ENCODE measurements at places on chromosomes 2 and 18. TPM values are rescaled to one million over a fixed set of nuclear protein-coding genes. Genes with fewer than 3 reads are reported as not detected.

DNA sequence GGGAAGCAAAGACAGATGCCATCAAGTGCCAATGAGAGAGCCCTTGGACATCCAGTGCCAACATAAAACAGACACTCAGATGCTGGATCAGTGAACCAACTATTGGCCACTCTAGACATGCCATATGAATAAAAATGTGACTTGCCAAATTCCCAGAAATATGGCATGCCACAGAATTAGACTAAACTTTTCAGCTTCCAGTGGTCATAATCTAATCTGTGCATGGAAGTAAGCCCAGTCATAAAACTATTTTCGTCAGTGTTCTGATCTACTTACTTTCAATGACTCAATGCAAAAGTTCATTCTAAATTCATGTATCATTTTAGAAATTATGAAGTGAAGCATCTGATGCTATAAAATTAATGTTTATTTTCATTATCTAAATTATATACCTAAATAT lies 1506.2 kb upstream of the NXPH2 start:
- no peaks in the 10 kb centered on the region for H3K36me3 ChIP-seq
- H3K4me3 ChIP-seq, result no peak overlapping the region
- H3K4me1 ChIP-seq, result no peaks in the 10 kb centered on the region
- no peaks in the 10 kb centered on the region for H3K27me3 ChIP-seq

MATN3 gene
- total RNA-seq, result 5.0 TPM

- H3K27me3 ChIP-seq, result no peaks in the 10 kb centered on the region
- peak overlapping the region; percentile 83 for H3K27ac ChIP-seq
- peak; percentile 86 for DNase-seq
- H3K4me3 ChIP-seq, result no peak overlapping the region
- H3K4me1 ChIP-seq, result peaks cover 46% of the 10 kb centered on the region
Observed at GRCh38 chr2:20212871-20213503, 11.9 kb downstream of the SDC1 start.

VIL1 gene
- 9.0 TPM for total RNA-seq

UGT1A4 gene
- total RNA-seq, result 1.1 TPM

DNA sequence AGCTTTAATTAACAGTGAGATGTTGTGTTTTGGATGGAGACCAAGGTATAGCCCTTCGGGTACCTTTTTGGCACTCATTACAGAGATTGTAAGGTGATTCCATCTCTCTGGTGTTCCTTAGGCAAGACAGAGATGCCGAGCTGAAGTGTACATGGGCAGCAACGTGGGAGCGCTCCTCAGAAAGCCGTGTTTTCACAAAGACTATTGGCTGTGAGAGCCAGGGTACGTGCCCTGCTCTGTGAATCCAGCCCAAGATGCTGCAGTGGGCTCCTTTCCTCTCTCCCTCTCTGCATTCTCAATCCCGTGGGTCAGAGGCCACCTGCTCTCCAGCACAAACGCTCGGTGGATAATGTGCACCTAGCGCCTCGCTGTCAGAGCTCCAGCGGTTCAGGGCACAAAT lies 203.0 kb upstream of the EPHA4 start:
- no peaks in the 10 kb centered on the region for H3K27me3 ChIP-seq
- no peaks in the 10 kb centered on the region for H3K4me1 ChIP-seq
- no peak overlapping the region for H3K4me3 ChIP-seq

FER1L5 gene
- total RNA-seq, result 1.3 TPM

DNA sequence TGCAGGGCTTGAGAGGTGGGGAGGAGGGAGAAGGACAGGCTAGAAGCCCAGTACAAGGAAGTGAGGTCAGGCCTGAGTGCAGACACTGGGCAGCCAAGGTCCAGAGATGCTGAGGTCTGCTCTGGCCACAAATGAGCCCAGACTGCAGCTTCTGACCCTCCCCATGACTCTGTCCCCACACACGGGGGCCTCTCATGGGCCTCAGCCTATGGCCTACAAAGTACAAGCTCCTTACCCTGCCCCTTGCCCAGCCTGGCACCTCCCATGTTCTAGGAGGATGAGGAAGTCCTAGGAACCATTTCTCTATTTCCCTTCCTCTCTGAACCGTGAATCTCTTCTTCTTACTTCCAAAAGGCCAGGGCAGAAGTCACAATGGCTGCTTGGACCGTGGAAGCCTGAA lies 193.8 kb downstream of the ANKRD30B start:
- H3K36me3 ChIP-seq, result no peaks in the 10 kb centered on the region
- no peaks in the 10 kb centered on the region for H3K4me1 ChIP-seq
- H3K27me3 ChIP-seq, result no peaks in the 10 kb centered on the region
- no peak overlapping the region for H3K27ac ChIP-seq

- H3K4me1 ChIP-seq, result no peaks in the 10 kb centered on the region
- no peaks in the 10 kb centered on the region for H3K36me3 ChIP-seq
- H3K27me3 ChIP-seq, result no peaks in the 10 kb centered on the region
- H3K27ac ChIP-seq, result no peak overlapping the region
- DNase-seq, result no peak
Observed at GRCh38 chr2:82411071-82411470, 2048.0 kb downstream of the SUCLG1 start.

- no peak for DNase-seq
- no peaks in the 10 kb centered on the region for H3K36me3 ChIP-seq
- no peaks in the 10 kb centered on the region for H3K27me3 ChIP-seq
- no peak overlapping the region for H3K27ac ChIP-seq
- no peaks in the 10 kb centered on the region for H3K4me1 ChIP-seq
- H3K4me3 ChIP-seq, result no peak overlapping the region
Observed at GRCh38 chr2:19380532-19380931, 22.1 kb upstream of the OSR1 start.

DNA sequence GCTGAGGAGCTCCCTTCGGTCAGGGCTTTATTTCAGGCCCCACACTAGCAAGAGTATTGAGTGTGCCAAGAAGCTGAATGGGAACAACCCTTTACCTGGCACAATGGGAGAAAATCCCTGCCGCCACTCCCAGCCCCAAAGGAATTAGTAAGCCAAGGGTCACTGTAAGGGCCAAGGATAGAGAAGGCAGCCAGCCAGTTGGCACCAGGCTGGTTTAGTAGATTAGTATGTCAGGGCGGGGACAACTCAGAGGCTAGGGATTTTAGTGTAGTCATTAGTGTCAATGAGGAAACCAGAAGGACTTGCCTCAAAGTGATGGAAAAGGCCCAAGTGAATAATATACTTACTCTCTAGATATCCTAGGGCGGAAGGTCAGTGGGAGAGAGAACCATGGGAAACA lies 34.9 kb upstream of the CYP26B1 start:
- H3K4me1 ChIP-seq, result peaks cover 2% of the 10 kb centered on the region
- no peaks in the 10 kb centered on the region for H3K27me3 ChIP-seq
- H3K27ac ChIP-seq, result no peak overlapping the region
- H3K36me3 ChIP-seq, result no peaks in the 10 kb centered on the region

SKOR2 gene
- total RNA-seq, result not detected

ABCG5 gene
- not detected for total RNA-seq

- H3K36me3 ChIP-seq, result no peaks in the 10 kb centered on the region
- H3K4me3 ChIP-seq, result no peak overlapping the region
- H3K4me1 ChIP-seq, result no peaks in the 10 kb centered on the region
- DNase-seq, result no peak
Observed at GRCh38 chr2:43321446-43321845, 95.0 kb upstream of the ZFP36L2 start.

IL36G gene
- not detected for total RNA-seq

GRCh38 chr2:205682239-205682970 lies at the start of gene NRP2:
Gene NRP2, plus strand, starts transcription at chr2:205682501. Its CDS starts 790 bp downstream, at chr2:205683291.
- peak within 1 kb of the TSS; percentile 62 for H3K4me3 ChIP-seq
- no peaks in the 10 kb centered on the region for H3K27me3 ChIP-seq

TSPYL6 gene
- total RNA-seq, result not detected

- H3K27me3 ChIP-seq, result no peaks in the 10 kb centered on the region
- no peaks in the 10 kb centered on the region for H3K36me3 ChIP-seq
- peak; percentile 67 for DNase-seq
- H3K27ac ChIP-seq, result peak overlapping the region; percentile 76
- H3K4me3 ChIP-seq, result peak overlapping the region; percentile 41
- peaks cover 33% of the 10 kb centered on the region for H3K4me1 ChIP-seq
Observed at GRCh38 chr18:48827291-48828193, 123.2 kb downstream of the SMAD7 start.

IAH1 gene
- 52.7 TPM for total RNA-seq

DNA sequence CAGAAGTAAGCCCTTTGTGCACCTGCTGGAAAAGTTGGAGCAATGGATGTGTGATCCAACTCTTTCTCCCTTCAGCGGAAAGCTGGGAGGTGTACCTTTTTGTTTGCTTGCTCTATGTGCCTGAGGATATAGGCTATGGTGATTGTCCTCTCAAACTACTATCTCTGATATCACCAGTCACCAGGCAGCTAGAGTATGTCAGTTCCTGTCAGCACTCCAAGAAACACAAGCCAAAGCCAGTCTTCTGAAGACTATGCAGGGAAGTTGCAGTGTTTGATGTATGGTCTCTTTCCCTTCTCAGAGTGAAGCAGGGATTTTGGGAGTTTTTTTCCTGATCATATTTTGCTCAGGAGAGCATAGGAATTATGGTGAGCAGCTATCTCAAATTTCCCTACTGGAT lies 146.4 kb downstream of the PTH2R start:
- H3K4me1 ChIP-seq, result no peaks in the 10 kb centered on the region
- DNase-seq, result no peak
- H3K27me3 ChIP-seq, result no peaks in the 10 kb centered on the region
- H3K27ac ChIP-seq, result no peak overlapping the region

TNS1 gene
- total RNA-seq, result 471 TPM

DNA sequence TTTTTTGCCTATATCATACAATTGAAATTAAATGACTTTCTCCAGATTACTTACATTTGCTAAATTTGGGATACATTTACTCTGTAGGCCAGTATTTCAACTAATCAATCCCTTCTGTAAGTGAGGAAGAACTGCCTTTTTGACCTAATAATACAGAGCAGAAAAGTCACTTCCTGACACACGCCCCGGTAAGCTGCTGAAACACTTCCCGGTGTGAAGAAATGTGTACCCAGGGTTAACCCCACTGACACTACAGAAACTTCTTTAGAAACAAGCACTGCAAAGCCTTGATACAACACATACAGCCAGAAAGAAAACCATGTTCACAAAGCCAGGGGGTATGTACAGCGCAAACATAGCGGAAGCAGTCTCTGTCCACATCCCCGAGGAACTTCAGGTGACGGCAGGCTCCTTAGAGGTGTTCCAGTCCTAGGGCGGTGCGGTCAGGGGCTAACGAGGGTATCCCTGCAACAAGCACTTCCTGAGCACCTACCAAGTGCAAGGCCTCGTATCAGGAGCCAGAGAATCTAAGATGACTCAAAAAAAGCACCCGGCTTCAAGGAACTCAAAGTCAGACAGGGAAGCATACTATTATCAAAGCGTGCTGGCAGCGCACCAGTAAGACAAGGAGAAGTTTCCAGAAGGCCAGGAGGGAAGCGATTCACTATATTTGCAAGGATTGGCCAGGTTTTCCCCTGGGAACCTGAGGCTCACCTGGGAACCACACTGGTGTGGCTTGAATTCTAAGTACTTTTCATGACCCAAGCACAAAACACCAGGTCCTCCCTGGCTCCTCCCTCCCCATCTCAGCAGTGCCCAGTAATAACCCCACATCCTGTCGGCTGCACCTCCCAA lies 46.6 kb downstream of the ZNF516 start:
- H3K4me1 ChIP-seq, result peaks cover 32% of the 10 kb centered on the region
- H3K36me3 ChIP-seq, result no peaks in the 10 kb centered on the region
- H3K27ac ChIP-seq, result no peak overlapping the region
- DNase-seq, result no peak
- no peak overlapping the region for H3K4me3 ChIP-seq
- H3K27me3 ChIP-seq, result no peaks in the 10 kb centered on the region

ITGA6 gene
- total RNA-seq, result 89.1 TPM

GNAL gene
- total RNA-seq, result 9.7 TPM

DNA sequence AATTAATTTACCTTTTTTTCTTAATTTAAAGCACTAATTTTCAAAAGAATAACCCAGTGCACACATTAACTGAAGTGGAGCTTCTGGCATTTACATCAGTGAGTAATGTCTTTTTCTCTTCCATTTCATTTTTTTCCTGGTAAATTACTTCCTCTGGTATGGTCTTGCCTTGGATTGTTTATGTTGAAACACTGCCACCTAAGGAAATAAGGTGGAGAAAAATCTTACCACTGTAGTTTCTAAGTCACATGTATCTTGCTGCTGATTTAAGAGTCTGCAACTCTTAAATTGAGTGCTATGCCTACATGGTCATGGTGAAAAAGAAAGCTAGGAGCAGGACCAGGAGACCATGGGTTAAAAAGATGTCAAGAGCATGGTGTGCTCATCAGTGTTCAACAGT lies 51.0 kb downstream of the TTC27 start:
- H3K4me3 ChIP-seq, result no peak overlapping the region
- H3K27ac ChIP-seq, result no peak overlapping the region
- no peaks in the 10 kb centered on the region for H3K4me1 ChIP-seq
- no peaks in the 10 kb centered on the region for H3K27me3 ChIP-seq
- DNase-seq, result no peak

- H3K27me3 ChIP-seq, result no peaks in the 10 kb centered on the region
- H3K4me3 ChIP-seq, result no peak overlapping the region
- no peaks in the 10 kb centered on the region for H3K4me1 ChIP-seq
- peak; percentile 33 for DNase-seq
Observed at GRCh38 chr2:2843969-2844548, 513.0 kb upstream of the MYT1L start.

GRCh38 chr18:70228536-70228935 lies 23.0 kb upstream of the RTTN start:
- no peaks in the 10 kb centered on the region for H3K36me3 ChIP-seq
- no peaks in the 10 kb centered on the region for H3K27me3 ChIP-seq
- DNase-seq, result no peak

ZSWIM2 gene
- not detected for total RNA-seq

DNA sequence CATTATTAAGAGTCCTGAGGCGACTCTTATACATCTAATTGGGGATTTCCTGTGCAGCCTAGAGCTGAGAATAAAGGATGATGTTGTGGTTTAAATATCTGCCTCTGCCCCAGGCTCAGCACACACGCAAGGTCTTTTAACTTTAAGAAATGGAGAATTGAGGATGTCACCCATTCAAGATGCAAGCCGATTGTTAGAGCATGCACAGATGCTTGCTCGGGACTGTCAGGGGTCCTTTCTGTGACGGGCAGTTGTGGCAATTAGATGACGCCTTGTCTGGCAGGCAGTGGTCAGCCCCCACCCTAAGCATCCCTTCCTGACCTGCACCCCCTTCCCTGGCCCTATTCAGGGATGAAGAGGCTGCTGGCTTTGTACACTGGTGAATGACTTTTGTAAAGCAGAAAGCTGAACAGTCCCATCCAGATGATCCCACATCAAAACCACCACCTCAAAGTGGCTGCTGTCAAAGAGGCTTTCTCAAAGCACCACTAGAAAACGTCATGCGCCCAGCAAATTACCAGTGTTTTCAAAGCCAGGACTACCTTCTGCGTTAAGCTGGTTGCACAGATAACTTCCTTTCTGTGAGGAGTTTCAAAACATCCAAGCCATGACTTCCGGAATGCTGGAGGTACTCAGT lies 23.7 kb downstream of the FAM178B start:
- no peaks in the 10 kb centered on the region for H3K27me3 ChIP-seq
- H3K4me1 ChIP-seq, result no peaks in the 10 kb centered on the region
- no peak overlapping the region for H3K27ac ChIP-seq
- DNase-seq, result no peak

All from kidney (tissue), 22 donors.